ENCODE measurements at places on chromosomes 4 and X.

DNA sequence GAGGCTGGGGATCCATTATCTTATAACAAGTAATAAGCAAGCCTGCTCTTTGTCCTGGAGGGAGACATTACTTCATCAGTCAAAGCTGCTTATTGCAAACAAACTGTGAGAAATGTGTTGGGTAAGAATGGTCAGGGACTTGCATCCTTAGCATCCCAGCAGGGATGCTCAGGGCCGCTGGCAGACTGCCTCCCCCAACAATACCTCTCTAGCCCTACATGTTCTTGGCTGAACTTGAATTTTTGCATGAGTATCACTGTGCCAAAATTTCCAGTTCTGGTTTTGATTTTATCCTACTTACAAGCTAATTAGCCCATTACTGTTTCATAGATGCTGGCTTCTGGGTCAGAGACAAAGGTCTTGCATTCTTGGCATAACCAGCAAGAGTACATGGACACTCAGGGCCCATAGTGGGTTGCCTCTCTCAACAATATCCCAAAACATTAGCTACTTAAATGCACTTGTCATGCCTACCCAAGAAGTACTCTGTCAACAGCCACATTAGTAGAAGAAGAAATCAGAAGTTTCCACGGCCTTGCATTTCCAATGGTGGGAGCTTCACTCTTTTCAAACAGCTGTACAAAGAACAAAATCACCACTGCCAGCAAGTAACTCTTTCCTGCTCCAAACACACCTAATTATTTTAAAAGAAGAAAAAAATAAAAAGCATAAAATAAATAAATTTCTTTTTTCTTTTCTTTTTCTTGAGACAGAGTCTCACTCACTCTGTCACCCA lies 41.9 kb upstream of the NEUROG2 start:
- DNase-seq, result no peak

DNA sequence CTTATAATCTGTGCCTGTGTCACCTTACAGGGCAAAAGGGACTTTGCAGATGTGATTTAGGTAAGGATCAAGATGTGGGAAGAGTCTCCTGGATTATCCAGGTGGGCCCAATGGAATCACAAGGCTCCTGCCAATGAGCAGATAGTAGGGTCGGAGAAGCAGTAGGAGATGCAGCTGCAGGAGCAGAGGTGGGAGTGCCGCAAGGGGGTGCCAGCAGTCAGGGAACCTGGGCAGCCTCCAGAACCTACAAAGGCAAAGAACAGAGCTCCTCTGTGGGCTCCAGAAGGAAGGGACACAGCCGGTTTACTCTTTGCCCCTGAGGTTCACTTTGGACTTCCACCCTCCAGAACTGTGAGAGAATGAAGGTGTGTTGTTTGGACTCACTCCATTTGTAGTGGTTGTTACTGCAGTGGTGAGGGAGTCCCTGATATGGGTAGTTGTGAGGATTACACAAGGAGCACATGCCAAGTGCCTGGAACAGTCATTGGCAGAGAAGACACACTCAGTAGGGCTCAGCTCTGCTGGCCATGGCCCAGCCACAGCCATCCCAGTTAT lies 318.5 kb downstream of the EVC2 start:
- no peak for DNase-seq

GRCh38 chrX:38861489-38861888 lies 60.2 kb downstream of the MID1IP1 start:
- DNase-seq, result no peak

DNA sequence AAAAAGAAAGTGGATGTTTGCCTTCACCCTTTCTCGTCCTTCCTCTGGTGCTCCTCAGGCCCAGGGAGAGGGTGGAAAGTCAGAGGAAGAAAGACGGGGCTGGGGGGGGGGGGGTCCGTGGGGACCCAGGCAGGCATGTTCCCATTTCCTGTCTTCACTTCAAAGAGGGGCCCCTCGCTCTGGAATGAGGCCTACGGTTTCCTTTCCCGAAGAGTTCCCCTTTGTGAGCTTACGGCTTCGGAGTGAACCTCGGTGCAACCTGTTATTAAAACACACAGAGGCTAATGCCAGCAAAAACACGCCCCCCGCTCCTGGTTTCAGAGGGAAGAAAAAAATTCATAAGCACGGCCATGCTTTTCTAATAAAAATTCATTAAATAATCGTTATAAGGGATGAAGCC lies 40.1 kb downstream of the SHOX start:
- no peak for DNase-seq

GRCh38 chr4:114599231-114599902 lies 760 bp downstream of the UGT8 start:
- no peak for DNase-seq

GRCh38 chrX:38275615-38276014 lies 51.7 kb downstream of the RPGR start:
- no peak for DNase-seq

GRCh38 chr4:1051472-1051871 lies 40.0 kb downstream of the FGFRL1 start:
- no peak for DNase-seq

- no peak for DNase-seq
Measured at GRCh38 chr4:2265113-2266110, 3.5 kb upstream of the MXD4 start.

- no peak for DNase-seq
Measured at GRCh38 chrX:40719731-40720130, 15.6 kb downstream of the MED14 start.

DNA sequence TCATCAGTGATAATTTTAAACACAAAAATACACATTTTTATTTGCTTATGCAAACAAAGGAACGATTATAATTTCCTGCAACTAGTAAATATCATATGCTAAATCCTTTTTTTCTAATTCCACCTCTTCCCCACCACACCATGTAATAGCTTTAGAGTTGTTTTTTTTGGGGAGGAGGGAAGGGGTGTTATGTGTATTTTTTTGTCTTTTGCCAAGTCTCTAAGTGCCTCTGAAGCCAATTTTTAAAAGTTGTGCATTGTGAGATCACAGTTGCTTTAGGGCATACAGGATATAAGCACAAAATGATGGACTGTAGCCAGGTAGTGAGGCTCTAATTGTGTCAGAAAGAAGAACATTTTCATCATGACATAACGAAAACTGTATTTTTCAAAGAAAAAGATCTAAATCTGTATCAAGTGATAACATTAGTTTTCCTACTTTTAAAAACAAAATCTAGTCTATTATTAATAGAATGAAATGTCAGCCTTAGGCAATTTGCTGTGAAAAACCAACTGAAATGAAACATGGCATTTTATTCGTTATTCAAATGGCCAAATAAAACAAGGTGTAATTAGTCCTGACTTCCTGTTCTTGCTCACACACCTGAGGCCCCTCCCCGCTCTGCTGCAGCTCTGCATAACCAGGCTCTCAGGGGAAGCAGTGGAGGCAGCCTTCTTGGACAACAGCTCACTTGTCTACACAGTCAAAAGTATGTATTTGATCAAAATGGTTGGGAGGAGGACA lies 157.4 kb downstream of the PALLD start:
- DNase-seq, result no peak

- no peak for DNase-seq
Measured at GRCh38 chr4:176123710-176124407, 58.2 kb downstream of the WDR17 start.

DNA sequence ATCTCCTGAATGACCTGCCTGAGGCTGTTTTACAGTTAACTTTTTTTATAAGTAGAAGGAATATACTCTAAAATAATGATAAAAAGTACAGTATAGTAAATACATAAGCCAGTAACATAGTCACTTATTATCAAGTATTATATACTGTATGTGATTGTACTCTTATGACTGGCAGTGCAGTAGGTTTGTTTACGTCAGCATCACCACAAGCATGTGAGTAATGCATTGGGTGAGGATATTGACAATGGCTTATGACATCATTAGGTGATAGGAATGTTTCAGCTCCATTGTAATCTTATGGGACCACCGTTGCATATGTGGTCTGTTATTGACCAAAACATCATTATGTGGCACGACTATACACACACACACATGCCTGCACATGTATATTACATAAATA lies 20.5 kb downstream of the NUDT9 start:
- DNase-seq, result no peak

- no peak for DNase-seq
Measured at GRCh38 chrX:13078739-13079444, 34.5 kb upstream of the FAM9C start.

DNA sequence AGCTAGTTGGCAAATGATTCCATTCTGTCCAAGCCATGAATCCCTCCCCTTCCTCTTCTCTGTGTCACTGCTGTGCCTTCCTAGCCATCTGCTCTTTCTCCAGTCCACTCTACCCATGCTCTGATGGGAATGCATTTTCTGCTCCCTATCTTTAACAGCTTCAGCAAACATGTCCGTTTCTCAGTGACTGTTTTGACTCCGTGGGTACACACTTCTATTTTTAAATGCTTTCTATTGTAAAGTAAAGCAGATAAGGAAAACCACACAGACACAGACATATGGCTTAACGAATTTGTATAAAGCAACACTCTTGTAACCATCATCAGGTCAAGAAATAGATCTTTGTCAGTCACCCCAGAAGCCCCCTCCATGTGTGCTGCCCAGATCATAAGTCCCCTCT lies 72.4 kb upstream of the KLHL13 start:
- no peak for DNase-seq

- DNase-seq, result no peak
Measured at GRCh38 chr4:155629183-155629825, 37.3 kb upstream of the GUCY1A1 start.

- DNase-seq, result no peak
Measured at GRCh38 chr4:15345134-15345533, 82.7 kb upstream of the C1QTNF7 start.

DNA sequence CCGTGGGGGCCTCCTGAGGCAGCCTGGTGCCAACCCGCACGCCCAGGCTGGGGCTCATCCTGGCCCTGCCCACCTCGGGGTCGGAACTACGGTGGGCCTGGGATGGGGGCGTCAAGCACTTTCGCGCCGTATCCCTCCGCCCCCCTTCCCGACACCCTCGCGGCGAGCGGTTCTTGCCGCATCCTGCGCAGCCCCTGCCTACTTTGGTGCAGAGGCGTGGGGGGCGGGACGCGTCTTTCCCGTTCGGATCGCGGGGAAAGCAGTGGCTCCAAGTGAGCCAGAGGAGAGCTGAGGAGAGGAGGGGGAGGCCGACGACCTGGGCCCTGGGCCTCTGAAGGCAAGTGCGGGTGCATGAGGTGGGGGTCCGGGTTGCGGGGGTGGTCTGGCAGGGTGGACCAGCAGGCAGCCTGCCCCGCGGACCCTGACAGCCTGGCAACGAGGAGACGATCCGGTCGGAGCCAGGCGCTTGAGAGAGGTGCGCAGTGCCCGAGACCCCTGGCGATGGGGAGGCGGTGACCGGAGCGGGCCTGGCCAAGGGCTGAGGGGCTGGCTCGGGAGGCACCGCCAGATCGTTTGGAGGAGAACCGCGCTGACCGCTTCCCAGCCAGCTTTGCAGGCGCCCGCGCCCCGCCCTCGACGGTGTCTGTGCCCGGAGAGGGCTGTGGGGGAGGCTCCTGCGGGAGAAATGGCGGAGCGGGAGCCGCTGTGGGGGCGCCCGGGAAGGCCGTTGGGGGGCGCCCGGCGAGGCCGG lies at the start of gene GPRASP2:
Gene GPRASP2 (plus strand): TSS at position 233 of the 751 bp plus-strand sequence. CDS start 2,422 bp downstream, outside the sequence.
- DNase-seq, result no peak

GRCh38 chr4:4838936-4839810 lies 20.3 kb upstream of the MSX1 start:
- no peak for DNase-seq

DNA sequence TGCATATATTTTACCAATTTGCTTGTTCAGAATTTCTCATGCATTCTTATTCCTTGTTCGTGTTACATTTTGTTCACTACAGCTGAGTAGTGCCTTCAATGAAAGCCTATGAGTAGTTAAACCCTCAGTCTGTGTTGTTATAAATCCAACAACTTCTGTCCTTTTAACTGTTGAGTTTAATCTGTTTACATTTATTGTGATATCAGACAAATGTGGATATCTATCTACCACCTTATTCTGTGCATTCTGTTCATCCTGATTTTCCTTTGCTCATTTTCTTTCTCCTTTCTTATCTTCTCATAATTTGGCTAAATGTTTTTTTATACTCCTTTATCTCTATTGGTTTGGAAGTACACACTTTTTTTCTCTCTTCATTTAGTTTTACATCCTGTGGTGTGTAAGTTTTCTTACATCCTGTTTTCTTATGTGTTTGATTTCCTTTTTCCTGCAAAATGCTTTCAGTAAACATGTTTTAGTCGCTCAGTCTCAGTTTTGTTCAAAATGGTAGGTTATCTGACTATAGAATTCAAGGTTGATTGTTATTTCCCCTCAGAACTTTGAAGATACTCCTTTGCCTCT lies 54.2 kb downstream of the CASP6 start:
- DNase-seq, result no peak
